ELR (cell line): ENCODE measurements at places on chromosomes 1 and 21.

- no peak for DNase-seq
These were observed 244.7 kb upstream of the POU3F1 start for GRCh38 chr1:38291336-38291735.

- DNase-seq: no peak
These were observed 2.1 kb downstream of the B4GALT2 start for GRCh38 chr1:43981135-43981491.

DNA sequence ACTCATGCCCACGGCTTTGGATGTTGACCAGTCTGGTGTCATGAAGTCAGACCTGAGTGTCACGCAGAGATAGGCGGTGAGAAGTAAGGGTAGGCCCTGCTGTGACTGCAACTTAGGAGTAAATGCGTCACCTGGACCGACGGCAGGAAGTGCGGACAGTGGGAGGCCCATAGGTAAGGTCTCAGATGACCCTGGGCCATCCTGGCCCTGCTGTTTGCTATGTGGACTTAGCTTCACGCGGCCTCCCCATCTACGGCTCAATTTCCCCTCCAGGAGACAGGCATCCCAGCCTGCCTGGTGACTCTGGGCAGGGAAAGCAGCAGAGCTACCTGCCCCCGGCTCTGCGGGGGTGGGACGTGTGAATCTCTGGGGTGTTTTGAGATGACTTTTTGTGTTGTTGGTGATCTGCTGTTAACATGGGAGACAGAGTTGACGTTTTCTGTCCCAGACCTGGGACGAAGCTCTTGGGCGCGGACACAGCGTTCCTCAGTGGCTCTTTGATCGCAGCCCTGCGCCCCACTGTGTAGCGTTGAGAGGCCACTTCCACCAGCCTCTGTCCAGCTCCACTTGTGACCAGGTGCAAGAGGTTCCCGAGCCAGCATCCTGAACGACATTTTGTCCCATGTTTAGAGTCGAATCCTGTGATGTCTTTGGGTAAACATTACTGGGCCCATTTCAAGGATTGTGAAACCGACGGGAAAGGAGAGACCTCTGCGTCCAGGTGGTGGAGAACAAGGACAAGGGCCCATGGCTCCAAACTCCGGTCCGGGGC lies 39.9 kb downstream of the CRYAA start:
- DNase-seq: no peak

- no peak for DNase-seq
These were observed 652 bp downstream of the SNAPIN start for GRCh38 chr1:153659175-153659534.

DNA sequence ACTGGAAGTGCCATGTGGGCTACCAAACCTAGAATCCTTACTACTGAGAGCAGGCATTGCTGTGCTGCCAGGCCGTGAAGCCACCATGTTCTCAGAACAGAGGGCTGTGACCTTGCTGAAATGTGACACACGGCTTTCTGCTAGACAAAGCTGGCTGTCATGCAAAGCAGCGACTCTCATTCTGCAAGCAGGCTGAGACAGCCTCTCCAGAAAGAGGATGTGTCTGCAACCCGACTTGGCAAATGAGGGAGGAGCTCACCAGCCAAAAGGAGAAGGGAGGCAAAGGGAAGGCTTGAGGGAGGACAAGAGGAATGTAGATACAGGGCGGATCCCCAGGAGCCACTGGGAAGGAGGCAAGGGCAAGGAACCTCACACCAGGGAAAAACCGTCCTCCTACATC lies 85.7 kb upstream of the KRTAP19-8 start:
- no peak for DNase-seq

- DNase-seq: no peak
These were observed 133.2 kb upstream of the ZBTB40 start for GRCh38 chr1:22318279-22318981.

DNA sequence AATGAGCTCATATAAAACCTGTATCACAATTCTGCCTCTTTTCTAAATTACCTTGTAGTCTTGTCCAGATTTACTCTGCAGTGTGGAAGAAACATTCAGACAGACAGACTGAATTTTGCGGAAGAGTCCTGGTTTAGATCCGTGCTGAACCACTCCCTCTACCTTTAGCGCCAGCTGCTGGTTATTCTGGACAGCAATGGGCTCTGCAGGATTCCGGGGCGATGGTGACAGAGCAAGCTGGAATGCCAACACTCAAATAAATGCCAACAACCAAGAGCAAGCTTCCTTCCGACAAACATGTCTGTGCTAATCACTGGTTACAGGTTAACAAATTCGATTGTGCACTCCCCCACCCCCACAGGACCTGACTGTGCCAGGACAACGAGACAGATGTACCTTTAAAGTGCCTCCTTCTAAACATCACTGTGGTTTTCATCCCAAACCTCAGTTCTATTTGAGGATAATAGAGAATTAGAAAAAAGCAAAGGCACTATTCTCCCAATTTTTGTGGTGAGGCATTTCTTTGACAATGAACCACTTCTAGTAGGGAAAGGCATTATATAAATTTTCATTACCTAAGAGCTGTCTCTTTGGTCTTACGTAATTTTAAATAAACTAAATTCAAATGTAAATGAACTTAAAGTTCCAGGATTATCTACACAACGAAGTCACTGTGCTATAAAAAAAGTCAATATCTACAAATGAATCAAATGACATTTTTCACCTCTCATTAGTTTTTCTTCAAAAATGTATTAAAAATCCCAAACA lies 90.4 kb downstream of the INTS7 start:
- peak; percentile 16 for DNase-seq

GRCh38 chr1:192559115-192560006 lies 16.2 kb upstream of the RGS1 start:
- DNase-seq: peak; percentile 99

DNA sequence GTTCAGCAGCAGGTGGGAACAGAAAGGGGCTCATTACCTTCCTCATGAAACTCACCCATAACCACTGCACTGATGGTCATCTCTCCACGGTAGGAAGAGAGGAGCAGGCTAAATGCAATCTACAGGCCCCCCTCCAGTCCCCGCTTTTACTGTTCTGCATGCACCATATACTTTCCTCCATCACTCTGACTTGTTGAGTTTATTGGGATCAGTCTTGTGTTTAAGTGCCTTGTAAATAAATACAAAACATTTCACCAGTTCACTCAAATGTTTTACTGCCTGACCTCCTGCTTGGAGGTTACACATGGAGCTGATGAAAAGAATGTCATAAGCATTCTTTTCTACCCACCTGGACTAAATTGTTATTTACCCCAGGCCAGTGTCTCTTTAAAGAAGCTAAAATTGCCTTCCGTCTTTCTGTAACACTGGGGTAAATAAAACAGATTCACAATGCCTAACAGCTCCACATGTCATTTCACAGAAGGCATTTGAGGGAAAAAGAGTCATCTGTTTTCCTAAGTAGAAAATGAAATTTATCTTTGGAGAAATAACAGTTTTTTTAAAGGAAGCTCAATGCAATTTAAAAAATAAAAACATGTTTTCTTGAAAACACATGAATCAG lies 30.7 kb downstream of the PTPN14 start:
- no peak for DNase-seq

DNA sequence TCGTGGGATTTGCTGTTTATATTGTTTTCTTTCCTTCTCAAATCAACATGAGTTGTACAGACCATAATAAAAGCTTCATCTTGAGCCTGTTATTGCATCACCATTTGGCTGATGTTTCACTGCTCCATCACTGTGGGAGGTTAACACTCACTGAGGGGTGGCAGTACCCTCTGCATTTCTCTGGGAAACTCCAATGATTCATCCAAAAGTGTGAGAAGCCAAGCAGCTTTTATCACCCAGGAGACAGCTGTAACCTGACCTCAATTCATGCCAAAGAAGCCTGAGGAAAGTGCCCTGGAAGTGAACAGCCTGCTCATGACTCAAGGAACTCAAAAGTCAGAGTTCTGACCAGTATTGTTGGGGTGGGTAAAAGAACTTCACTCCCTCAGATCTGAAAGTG lies 84.1 kb downstream of the GPR88 start:
- DNase-seq: peak; percentile 99

GRCh38 chr1:7103874-7104273 lies 318.6 kb downstream of the CAMTA1 start:
- no peak for DNase-seq

GRCh38 chr1:161158316-161159010 lies 837 bp upstream of the USP21 start:
- DNase-seq: peak; percentile 54

- DNase-seq: no peak
These were observed 871 bp upstream of the ERICH3 start for GRCh38 chr1:74674278-74675048.

- no peak for DNase-seq
These were observed 20.4 kb upstream of the AK2 start for GRCh38 chr1:33057095-33057494.

- DNase-seq: no peak
These were observed 72.7 kb upstream of the FAM20B start for GRCh38 chr1:178953034-178953433.
